D721Med (cell line): ENCODE measurements at places on chromosomes 13 and 19.

GRCh38 chr19:13110099-13110610, 6.4 kb downstream of the TRMT1 start:
- DNase-seq = no peak

- peak; percentile 42 for DNase-seq
Measured at GRCh38 chr19:52993342-52994178, 20.2 kb upstream of the ERVV-1 start.

GRCh38 chr19:46803555-46803954, 15.2 kb upstream of the SLC1A5 start:
- DNase-seq = no peak

DNA sequence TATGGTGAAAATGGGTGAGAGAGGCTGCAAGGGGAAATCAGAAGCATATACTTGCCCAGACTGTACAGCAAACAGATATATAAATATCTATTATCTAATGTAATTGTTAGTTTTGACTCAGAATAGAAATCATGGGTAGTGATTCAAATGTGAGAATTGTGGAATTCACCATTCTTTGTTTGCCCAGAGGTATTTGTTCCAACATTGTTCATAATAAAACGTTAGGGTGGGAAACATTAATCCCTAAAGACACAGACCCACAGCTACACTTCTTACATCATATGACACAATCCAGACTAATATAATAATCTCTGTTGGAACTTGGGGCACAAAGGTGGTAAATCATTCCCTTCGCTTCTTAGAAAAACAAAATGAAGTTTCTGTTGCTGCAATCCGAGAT, 646.5 kb upstream of the SLITRK6 start:
- DNase-seq = no peak

- no peak for DNase-seq
Measured at GRCh38 chr13:84659359-84659661, 777.0 kb upstream of the SLITRK1 start.

- DNase-seq = no peak
Measured at GRCh38 chr13:73075954-73076353, 17.1 kb downstream of the KLF5 start.

GRCh38 chr13:103102482-103102881, 36.3 kb upstream of the SLC10A2 start:
- no peak for DNase-seq

DNA sequence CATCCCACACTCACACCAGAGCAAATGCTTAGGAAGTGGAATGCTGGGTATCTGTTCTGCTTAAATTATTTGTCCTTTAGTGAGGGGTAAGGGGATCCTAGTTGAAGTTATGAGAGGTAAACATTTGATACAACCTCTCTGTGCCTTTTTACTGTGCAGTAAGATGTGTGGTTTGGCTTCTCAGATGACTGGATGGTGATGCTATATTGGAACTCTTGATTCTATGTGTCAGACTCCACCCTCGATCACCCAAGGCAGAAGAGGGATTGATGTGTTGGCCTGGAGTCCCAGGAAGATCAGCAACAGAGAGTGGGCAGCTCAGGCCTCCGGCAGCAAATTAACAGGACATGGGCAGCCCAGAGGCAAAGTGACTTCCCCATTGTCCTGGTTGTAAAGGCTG, 66.7 kb downstream of the SIPA1L3 start:
- no peak for DNase-seq

DNA sequence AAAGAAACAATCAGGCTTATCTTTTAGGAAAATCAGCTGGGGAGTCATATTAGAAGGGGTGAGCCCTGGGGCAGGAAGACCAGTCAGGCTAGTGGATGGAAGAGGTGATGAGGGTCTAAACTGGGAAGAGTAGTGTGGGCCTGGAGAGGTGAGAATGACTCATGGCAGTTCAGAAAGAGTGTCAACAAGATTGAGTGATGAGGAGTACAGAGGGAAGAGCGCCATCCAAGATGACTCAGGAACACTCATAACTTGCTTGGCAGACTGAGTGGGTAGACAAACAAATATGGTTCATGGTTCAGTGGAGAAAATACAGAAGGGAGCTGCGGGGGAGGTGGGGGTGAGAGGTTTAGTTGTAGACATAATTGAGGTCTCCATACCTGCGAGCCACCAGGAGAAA, 17.3 kb upstream of the CLDN10 start:
- no peak for DNase-seq

DNA sequence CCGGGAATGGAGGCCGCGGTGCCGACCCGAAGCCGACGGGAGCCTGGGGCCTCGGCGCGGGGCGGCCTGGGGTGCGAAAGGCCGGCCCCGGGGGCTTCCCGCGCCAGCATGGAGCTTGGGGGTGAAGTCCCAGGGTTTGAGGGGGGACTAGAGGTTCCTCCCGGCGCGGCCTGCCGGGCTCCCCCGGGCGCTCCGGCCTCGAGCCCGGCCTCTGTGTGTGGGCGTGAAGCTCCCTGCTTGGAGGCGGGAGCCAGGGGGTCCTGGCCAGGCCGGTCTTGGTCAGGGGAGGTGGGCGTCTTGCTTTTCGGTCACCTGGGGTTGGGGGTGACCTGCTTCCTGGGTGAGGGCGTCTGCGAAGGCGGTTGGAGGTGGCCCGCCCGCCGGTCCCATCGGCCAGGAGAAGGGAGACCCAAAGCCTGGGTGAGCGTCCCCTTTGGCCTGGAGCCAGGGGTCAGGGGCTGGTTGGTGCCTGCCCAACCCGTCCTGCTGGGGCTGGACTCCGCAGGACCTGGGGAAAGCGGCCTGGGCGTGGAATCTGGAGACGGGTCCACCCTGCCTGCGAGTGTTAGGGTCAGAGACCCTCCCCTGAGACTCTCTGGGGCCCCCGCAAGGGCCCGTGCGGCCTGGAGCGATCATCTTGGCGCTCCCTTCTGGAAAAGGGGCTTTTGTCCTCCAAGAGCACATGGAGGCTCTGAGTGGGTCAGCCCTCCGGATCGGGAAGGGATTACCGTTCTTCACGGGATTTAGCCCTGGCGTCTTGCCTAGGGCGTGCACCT, 535 bp downstream of the BSG start:
- DNase-seq = peak; percentile 59

DNA sequence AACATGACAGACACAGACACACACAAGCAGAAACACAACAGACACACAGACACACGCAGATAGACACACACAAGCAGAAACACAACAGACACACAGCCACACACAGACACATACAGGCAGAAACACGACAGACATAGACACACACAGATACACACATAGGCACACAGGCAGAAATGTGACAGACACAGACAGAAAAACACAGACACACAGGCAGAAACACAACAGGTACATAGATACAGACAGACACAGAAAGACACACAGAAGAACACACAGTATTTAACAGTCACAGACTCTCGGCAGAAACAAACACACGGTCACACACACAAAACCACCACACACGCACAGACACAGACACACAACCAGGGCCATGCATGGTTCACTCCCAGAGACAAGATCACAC, 905 bp downstream of the TBXA2R start:
- no peak for DNase-seq

DNA sequence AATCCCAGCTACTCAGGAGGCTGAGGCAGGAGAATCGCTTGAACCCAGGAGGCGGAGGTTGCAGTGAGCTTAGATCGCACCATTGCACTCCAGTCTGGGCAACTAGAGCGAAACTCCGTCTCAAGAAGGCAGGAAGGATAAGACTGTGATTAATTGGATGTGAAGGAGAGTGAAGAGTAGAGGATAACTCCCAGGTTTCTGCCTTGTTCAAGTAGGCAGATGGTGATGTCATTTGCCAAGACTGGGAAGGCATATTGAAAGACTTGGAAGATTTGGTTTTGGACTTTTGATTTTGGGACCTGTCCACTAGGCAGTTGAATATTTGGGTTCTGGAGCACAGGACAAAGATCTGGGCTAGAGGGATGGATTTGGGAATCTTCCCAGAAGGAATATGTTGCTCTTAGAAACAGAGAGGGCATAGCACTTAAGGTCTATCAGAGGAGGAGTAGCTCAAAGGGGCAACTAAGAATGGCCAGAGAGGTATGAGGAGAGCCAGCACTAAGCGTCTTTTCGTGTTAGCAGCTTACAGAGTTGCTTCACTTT, 20.0 kb downstream of the GARRE1 start:
- no peak for DNase-seq

- DNase-seq = no peak
Measured at GRCh38 chr19:32302778-32303177, 42.6 kb upstream of the ZNF507 start.

- no peak for DNase-seq
Measured at GRCh38 chr13:21579754-21580316, 24.1 kb downstream of the MICU2 start.

DNA sequence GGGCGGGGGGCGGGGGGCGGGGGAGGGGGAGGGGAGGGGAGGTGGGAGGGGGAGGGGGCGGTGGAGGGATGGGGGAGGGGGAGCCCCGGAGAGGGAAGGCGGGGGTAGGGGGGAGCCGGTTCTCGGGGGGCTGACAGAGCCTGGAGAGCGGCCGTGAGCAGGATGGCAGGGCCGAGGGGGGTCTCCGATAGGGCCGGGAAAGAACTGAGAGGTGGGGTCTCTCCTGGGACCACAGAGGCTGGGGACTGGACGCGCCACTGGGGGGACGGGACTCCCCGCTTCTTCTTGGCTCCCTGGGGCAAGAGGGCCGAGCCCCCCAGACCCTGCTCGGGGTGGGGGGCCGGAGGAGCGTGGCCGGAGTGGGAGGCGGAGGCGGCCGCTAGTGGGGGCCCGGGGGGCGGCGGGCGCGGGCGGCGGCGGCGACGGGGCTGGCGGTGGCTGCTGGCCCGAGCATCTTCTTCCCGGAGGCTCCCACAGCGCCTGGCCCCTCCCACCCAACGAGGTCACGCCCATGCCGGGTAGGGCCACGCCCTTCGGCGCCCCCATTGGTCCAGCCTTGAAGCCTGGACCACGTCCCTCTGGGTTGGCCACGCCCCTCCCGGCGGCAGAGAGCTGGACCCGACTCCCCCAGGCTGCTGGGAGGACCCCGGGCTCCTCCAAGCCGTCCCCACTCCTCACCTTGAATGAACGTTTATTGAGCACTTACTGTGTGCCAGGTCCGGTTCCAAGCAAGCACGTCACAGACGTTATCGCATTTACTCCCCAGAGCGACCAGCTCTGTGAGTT, at the start of gene NOVA2:
Gene NOVA2, minus strand, starts transcription at position 313 of the 786 bp plus-strand sequence. CDS start 514 bp downstream, outside the sequence.
- peak; percentile 96 for DNase-seq

DNA sequence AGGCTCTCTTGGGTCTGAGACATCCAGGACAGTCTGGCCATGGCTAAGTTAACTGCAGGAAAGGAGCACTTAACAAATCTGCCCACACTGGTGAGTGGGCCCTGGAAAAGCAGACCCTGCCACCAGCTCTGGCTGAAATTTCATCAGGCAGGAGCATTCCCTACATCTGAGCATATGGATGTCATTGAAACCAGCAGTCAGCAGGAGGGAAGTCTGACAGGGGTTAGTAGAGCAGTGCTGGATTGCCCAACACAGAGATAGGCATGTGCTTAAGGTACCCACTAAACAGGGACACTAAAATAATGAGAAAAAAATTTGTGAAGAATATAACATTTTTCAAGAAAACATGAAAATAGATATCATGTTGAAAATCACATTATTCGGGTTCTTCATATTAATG, 13.6 kb upstream of the ACOD1 start:
- DNase-seq = no peak

GRCh38 chr19:49850487-49851342, at the start of gene PTOV1:
TSS of gene PTOV1 (plus strand) at chr19:49851159.
- peak; percentile 93 for DNase-seq

- no peak for DNase-seq
Measured at GRCh38 chr13:85509512-85509911, 289.7 kb downstream of the SLITRK6 start.

GRCh38 chr13:79392882-79393563, 13.0 kb downstream of the RBM26 start:
- no peak for DNase-seq

GRCh38 chr19:2240881-2241760, 4.5 kb downstream of the SF3A2 start:
- DNase-seq = no peak

GRCh38 chr13:59631271-59631670, 532.5 kb downstream of the DIAPH3 start:
- no peak for DNase-seq

- DNase-seq = peak; percentile 24
Measured at GRCh38 chr13:19927117-19927748, 31.3 kb upstream of the ZMYM2 start.

GRCh38 chr13:74773248-74773647, 639.0 kb upstream of the KLF12 start:
- no peak for DNase-seq

GRCh38 chr13:105814902-105815250, 720.6 kb downstream of the EFNB2 start:
- DNase-seq = no peak

DNA sequence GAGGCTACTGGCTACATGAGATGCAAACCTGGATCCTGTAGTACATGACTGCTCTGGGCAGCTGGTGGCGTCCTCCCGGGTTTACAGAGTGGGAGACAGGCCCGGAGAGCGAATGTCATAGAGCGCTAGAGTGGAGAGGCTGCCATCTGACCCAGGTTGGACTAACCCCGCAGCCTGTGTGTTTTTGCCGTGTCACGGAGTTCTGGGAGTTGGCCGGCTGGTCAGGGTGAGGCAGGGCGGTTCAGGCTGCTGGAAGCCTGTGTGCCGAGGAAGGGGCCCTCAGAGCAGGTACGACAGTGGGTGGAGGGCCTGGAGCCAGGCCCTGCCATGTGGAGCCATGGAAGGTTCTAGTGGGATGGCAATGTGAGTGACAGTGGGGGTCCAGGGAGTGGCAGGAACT, 12.5 kb downstream of the CRTC1 start:
- DNase-seq = no peak

DNA sequence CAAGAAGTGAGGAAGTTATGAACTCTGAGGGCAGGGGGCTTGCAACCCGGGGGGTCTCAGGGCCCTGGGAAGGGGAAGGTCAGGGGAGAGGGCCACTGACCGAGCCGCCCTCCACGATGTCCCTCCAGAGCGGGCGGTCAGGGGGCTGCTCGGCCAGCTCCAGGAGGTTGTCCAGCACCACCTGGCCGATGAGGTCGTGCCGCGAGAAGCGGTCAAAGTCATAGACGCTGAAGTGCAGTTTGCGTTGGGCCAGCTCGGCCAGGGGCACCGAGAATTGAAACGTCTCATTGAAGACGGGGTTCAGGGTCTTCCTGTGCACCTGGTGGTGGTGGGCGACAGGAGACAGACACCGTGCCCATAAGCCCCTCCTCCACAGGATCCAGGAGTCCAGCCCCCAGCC, 10.5 kb downstream of the SYT3 start:
- DNase-seq = no peak

- no peak for DNase-seq
Measured at GRCh38 chr19:41587838-41588210, 11.9 kb downstream of the CEACAM21 start.

GRCh38 chr19:511101-511851, 4.0 kb downstream of the TPGS1 start:
- DNase-seq = no peak

DNA sequence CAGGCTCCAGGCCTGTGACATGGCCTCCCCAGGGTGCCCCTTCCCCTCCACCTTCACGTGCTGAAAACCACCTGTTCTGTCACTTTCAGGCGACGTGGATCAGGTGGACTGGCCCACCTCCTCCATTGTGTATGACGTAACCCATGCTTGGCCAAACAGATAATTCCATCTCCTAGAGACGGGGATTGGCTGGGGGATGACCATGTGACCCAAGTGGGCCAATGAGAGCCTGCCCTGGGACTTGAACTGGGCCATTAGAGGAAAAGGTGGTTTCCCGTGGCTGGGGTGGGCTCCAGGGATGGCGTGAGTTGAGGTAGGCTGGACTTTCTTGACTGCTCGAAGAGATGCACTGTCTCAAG, 3.6 kb upstream of the ADAMTSL5 start:
- no peak for DNase-seq
